Activated CD4-positive, alpha-beta T cell treated with anti-CD3 and anti-CD28 coated beads, Interleukin-2, amount 50 U/mL, for 16 hours (primary cell): ENCODE measurements at places on chromosomes 12 and 14.

DNA sequence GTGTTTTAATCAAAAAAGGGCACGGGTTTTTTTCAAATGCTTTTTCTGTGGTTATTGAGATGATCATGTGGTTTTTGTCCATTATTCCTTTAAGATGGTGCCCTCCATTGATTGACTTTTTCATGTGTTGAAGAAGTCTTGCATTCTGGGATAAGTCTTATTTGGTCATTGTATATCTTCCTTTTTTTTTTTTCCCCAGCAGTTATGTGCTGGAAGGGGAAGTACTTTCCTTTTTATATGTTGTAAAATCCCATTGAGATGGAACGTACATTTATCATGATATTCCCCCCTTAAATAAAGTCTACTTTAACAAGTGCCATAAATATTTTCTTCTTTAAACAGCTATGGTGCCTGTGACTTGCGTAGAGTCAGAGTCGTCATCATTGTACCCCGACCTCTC, 24.8 kb upstream of the MUCL1 start:
- no peak for DNase-seq

DNA sequence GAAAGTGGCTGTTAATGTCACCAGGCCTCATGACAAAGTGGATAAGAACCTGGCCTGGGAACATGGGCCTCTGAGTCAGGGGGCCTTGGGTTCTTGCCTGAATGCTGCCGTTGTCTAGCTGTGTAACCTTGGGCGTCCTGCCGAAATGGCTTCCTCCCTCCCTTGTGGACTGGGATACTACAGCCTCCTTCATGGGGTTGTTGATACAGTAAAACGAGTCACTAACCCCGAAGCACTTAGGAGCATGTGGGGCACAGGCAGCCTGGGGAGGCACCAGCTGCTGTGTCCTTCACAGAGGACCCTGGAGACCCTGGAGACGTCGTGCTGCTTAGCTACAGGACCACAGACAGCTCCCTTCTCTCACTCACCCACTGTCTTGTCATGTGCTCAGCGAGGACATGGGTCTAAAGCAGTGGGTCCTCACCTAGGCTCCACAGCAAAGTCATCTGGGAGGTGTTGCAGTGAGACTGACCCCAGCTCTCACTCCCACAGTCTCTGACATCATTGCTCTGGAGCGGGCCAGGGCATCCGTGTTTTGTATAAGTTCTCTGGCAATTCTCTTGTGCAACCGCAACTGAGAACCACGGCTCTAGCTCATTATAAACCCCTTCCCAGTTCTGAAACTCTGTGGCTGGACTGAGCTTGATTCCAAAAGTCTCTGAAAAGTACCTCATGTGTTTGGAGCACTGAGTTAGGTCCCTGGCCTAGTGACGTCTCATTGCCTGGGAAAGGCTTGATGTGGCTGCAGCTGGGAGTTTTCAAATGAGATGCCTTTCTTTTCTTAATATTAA, 42.1 kb downstream of the SERPINA3 start:
- no peak for DNase-seq

DNA sequence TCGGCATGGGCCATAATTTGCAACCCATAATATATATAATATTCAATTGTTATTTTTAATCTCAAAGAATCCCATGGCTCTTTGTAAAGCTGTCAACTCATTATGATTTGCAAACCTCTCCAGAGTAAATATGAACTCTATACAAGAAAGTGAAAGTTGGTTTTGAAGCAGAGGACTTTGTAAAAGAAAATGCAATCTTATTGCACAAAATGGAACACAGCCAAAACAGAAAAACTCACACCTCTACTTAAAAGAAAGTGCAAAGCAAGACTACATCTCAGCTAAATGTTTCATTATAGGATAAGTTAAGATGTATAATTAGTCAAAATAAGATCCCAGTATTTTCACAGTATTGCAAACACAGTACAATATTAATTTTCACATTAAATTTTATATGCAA, 111.2 kb upstream of the FLRT2 start:
- no peak for DNase-seq

DNA sequence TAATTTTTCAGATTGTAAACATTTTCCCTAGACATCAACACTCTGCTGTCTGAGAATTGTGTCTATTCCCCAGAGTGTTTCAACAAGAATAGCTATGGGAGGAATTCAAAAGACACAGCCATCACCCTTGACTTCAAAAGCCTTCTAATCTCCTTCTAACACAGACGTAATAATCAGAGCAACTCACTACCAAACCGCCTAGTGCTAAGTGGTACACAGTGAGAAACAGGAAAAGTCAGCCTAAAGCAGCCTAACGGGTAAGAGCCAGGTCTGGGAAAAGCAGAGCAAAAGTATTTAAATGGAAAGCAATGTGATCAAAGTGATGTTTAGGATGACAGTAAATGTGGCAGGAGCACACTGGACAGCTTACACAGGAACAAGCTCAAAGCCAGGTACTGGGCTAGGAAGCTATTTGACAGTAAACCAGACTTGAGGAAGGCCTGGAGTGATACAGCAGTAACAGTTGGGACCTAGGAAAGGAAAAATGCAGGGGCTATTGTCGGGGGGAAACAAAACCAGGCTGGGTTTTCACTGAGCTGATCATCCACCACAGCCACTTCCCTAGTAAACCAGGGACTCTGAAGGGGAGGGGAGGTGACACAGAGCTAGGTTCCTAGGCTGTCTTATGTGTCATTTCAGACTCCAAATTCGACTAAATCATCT, 29.4 kb downstream of the CORO1C start:
- peak; percentile 61 for DNase-seq

GRCh38 chr12:58204071-58204470, 262.7 kb downstream of the ATP23 start:
- DNase-seq: no peak

GRCh38 chr14:33045760-33046159, 107.1 kb downstream of the NPAS3 start:
- no peak for DNase-seq

DNA sequence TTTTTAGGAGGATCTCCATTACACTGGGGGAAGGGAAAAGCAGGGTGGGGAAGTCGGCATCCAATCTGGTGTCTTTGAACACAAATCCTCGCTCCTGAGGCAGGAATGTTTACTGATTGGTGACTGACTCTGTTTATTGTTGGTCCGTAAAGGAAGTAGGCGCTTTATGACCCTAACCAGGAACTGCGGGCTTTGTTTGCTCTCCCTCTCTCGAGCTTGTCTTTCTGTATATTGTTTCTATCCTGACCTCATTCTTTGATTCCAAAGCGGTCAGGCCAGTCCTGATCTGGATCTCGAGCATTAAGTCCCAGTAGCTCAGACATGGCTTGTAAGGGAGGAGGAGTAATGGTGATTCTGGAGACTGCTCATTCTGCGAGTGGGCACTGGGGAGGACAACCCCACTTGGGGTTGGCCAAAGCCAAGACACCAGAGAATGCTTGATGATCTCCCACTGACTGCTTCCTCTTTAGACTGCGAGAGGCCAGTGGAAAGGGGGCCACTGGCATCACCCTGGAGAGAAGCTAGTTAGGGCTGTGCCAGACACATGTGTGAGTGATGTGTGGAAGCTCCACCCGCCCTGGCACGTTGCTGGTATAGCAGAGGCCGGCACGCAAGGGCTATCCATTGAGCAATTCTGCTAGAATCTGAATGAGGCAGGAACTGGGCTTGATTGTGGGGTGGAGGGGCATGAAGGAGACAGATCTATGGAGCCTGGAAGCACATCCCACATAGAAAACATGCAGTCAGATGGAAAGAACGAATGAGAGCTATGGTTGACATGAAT, 194.6 kb downstream of the PAX9 start:
- DNase-seq: no peak

- DNase-seq: no peak
These were observed 28.5 kb downstream of the YARS2 start for GRCh38 chr12:32727237-32727636.

DNA sequence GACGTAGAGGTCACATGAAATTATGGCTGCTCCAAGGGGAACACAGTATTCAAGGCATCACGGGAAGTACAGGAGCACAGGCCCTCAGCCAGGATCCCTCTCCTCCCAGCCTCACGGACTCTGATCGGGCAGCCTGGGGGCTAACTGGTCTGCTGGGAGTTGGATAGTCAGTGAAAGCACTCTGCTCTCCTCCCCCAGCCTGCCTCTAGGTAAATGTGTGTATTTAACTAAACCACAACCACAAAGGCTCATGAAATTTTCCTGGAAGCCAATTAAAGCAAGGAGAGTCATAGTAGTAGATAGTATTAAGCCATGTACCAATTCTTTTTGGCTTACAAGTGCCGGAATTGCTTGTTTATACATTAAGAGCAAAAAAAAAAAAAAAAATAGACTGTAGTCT, 254.3 kb downstream of the MSRB3 start:
- no peak for DNase-seq

DNA sequence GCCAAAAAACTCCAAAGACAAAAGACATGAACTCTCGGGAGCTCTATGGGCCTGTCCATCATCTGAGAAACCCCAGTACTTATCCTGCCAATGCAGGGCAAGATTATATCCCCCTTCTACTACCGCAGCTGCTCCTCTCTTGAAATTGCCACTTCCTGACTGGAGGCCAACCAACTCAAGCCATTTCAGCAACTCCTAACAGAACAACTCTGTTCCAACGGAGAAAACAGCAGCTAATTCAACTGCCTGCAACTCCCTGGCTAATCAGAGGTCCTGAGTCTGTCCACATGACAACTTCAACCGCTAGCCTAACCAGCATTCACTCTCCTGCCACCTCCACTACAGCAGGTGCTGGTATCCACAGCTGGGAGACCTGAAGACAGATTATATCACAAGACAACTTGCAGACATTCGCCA, 24.1 kb downstream of the CEP83 start:
- no peak for DNase-seq

DNA sequence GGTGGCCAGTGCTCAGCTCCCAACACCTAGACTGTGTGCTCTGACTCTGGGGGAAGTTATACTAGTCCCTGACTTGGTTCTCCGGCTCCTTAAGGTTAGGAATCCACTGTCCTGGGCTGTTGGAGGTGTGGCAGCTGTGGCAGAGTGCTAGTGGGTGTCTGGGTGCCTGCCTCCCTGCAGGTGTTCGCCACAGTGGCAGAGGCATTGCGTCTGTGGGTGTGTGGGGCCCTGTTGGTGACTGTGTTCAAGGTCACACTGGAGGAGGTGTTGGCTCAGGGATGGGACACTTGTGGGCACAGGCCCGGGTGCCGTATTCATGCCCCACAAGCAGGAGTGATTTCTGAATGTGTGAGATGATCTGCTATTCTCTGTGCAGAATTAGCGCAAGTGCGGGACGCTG, 467.4 kb downstream of the TMEM121 start:
- no peak for DNase-seq

DNA sequence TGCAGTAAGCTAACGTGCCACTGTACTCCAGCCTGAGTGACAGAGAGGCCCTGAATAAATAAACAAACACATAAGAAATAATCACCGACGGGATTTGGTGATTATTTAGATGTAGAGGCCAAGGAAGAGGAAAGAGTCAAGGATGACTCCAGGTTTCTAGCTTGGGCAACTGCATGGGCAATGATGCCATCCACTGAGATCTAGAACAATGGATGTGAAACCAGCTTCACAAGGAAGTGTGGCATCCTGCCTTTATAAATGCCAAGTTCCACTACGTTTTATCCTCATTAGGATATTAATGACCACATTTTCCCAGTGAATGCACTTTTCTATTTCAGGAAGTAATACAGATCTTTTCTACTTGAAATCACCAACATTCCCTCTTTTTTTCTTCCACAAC, 10.9 kb upstream of the PTGER2 start:
- DNase-seq: no peak

DNA sequence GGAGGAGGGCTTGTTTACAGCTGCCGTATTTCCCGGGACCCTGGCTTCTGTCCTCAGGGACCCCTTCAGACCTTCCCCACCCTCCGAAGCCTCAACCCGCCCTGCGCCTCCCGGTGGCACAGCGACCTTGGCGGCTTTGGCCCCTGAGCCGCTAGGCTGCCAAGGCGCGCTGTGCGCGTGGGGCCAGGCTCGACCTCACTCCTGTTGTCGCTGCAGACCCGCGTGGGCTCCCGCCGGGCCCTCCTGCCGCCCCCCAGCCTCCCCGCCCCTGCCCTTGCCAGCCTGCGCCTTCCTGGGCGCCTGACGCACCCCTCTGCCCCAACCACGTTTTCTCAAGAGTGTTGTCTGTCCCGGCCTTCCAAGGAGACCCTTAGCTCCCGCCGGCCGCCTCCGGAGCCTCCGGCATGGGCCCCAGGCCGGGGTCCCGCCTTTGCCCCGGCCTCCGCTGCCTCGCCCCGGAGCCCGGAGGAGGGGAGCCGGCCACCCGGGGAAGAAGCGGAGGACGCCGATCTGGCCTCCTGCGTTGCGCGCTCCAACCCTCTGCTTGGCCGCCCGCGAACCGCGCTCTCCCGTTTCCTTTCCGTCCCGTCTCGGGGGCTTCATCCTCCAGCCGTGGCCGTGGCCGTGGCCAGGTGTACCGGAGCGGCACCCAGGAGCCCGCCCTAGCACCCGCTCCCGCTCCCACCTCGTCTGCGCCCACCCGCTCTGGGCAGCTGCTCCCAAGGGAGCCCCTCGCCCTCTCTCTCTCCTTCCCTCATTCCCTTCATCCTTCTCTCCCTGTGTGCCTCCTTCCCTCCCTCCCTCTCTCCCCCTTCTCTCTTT, 19.9 kb downstream of the PPP2R5C start:
- no peak for DNase-seq

DNA sequence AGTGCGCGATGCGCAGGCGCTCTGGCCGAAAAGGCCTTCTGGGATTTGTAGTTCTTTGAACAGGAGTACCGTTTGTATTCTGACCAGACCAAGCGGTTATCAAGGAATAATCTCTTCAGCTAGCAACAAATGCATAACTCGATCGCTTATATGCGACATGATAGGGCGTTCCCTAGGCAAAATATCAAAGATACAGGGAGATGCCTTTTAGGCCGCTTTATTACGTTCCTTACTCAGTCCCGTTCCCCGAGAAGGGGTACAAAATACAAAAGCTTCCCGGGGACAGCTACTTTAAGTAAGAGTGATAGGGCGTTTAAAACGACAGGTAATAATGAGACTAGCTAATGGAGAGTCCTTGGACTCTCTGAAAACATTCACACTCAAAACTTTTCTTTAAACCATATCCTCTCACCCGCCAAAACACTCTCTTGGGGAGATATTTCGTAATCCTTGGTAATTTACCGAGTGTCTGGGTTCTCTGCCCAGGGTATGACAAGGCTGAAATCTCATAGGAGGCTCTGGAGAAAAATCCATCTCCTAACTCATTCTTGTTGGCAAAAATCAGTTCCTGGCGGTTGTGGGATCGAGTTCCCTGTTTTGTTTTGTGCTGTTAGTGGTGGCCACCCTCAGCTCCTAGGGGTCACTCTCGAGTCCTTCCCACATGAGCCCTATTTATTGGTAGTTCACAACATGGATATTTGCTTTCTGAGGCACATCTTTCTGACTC, 412 bp upstream of the SNW1 start:
- no peak for DNase-seq

- DNase-seq: no peak
These were observed 6.0 kb downstream of the TMEM63C start for GRCh38 chr14:77187649-77188012.

DNA sequence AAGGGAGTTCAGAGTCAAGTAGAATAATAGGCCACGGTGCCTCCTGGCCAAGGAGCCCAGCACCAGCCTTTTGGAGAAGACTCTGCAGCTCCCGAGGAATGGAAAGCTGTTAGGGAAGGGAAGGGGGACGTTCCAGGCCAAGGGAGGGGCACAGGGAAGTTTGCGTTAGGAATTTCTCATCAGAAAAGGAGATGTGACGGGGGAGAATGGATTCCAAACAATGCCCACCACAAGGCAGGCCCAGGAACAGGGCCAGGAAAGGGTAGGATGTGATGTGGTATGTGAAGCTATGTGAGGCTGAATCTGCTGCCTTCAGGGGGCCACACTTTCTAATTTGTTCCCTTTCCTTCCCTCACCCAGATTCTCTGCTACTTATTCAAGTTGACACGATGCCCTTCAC, 46.0 kb downstream of the DGLUCY start:
- DNase-seq: no peak
